Effector CD4-positive, alpha-beta T cell (primary cell): ENCODE measurements at places on chromosomes 2 and 18.
A peak's percentile ranks its signal among the peaks of the same experiment; 100 is the strongest.

DNA sequence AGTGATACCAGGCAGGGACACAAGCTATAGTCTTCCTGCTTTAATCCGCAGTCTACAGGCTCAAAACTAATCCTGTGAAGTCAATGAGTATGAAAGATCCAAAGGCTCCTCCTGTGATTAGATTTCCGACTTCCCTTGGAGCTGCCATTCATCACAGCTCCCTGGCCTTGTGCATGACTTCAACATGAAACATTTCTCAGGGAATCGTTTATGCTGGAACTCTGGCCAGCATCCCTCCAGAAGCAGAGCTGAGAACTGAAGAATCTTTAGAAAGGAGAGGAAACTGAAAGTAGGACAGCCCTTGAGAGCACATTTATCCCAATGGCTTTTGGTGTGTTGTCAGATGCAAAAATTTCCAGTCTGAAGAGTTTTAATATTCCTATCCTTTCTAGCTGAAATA, 84.3 kb upstream of the SESTD1 start:
- DNase-seq = no peak

GRCh38 chr2:20021405-20022009, 9.0 kb upstream of the MATN3 start:
- no peak for DNase-seq

DNA sequence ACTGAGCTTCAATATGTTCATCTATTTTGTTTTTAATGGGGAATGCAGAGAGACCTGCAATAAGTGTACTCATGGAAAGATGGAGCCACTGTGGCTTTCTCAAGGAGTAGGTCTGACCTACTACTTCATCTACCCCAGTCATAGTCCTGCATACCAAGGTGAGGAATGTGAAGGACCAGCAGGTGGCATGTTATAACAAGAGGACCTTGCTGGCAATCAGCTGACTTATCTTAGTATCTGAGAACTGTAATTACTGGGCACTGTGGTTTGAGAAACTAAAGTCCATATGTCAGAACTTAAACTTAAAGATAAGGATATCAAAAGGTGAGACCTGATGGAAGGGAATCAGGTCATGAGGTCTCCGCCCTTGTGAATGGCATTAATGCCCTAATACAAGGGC, 1104.2 kb downstream of the BCL11A start:
- DNase-seq = no peak

GRCh38 chr2:77629539-77629938, 107.4 kb upstream of the LRRTM4 start:
- no peak for DNase-seq

- no peak for DNase-seq
Observed at GRCh38 chr2:134362740-134363139, 108.9 kb downstream of the MGAT5 start.

DNA sequence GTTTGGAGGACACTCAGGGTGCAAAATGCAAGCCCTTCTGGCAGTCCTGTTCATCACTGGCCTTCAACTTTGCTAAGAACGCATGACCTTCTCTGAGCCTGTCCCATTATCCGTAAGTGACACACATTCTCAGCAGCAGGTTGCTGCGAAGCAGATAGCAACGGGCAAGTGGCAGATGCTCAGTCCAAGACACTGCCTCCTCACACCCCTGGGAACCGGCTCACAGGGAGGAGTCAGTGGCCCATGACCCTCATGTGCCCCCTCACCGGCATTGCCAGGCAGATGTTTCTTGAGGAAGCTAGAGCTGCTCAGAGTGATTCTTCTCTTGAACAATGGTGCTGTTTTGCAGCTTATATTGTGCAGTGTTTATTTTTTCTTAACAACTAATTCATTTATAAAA, 737.2 kb upstream of the HS6ST1 start:
- DNase-seq = no peak

GRCh38 chr2:189628817-189629530, 32.3 kb upstream of the ASNSD1 start:
- DNase-seq = no peak

- DNase-seq = no peak
Observed at GRCh38 chr2:236239276-236240065, 24.7 kb downstream of the ASB18 start.

GRCh38 chr2:39871291-39871761, 92.3 kb upstream of the THUMPD2 start:
- DNase-seq = no peak

DNA sequence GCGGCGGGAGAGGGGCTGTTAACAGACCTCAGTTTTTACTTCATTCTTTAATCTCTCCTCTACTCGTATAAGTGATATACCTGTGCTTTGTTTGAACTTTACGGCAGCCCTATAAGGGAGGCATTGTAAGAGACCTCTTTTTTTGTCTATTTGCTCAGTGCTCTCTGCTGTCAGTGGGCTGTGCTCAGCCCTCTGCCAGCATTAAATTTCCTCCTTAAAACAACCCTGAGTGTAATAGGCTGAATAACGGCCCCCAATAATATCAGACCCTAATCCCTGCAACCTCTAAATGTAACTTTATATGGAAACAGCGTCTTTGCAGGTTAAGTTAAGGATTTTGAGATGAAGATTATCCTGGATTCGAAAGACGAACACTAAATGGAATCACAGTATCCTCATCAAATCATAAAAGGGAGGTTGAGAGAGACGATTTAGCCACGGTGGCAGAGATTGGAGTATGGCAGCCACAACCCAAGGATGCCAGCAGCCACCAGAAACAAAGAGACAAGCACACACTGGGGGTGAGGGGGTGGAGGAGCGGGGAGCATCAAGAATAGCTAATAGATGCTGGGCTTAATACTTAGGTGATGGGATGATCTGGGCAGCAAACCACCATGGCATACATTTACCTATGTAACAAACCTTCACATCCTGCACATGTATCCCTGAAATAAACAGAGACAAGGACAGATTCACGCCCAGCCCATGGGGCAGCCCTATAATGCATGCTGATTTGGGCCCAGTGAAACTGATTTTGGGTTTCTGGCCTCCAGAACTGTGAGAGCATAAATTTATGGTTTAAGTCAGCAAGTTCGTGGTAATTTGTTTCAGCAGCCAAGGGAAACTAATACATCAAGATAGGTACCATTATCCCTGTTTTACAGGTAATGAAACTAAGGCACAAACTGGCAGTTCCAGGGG, 894 bp upstream of the FARSB start:
- no peak for DNase-seq

- no peak for DNase-seq
Observed at GRCh38 chr2:48380208-48380607, 149.7 kb upstream of the STON1 start.

- DNase-seq = no peak
Observed at GRCh38 chr2:152162141-152162540, 13.4 kb downstream of the STAM2 start.

GRCh38 chr2:176018708-176019107, 16.6 kb upstream of the LNPK start:
- no peak for DNase-seq

DNA sequence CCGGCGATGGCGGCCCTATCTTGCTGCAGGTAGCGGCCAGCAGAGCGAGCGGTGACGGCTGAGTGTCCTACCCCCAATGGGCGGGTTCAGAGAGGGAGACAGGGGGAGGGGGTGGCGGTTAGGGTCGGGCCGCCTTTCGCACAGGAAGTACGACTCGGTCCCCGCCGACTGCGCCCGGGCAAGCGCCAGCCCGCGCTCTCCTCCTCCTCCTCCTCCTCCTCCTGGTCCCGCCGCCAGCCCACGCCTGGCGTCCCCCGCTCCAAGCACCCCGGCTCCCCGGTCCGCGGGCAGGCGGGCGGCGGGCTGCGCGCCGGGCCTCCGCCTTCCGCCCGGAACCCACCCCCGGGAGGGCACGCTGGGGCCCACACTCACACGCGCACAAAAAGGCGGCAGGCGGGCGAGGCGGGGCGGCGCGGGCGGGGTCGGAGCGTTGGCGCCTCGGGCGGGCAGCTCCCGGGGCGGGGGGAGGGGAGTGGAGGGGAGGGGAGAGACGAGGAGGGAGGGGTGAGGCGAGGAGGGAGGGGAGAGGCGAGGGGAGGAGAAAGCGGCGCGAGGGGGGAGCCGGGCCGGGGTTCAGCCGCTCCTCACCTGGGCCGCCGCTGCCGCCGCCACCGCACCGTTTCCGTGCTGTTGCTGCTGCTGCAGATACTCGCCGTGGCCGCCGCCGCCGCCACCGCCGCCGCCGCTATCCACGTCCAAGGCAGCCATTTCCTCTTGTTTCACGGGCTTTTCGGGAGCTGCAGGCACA, 1.2 kb downstream of the SP3 start:
- DNase-seq = peak; percentile 88

GRCh38 chr18:56639104-56639381, 651 bp upstream of the TXNL1 start:
- no peak for DNase-seq

DNA sequence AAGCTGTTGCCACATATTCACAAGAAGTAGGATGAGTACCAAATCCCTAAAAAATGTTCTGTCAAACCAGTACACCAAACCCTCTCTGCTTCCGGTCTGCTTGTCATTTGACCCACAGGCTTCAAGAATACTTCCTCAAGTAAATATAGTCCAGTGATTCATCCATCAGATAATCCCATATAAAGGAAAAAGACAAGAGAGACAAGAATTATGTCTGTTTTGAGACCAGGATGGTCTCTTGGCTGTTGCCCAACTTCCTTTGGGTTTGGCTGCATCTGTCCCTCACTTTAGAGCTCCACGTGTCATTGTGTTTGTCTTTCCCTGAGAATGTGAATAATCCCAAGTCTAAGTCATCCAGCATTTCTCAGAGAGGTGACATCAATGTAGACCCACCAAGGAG, 91.5 kb upstream of the NRP2 start:
- DNase-seq = no peak

DNA sequence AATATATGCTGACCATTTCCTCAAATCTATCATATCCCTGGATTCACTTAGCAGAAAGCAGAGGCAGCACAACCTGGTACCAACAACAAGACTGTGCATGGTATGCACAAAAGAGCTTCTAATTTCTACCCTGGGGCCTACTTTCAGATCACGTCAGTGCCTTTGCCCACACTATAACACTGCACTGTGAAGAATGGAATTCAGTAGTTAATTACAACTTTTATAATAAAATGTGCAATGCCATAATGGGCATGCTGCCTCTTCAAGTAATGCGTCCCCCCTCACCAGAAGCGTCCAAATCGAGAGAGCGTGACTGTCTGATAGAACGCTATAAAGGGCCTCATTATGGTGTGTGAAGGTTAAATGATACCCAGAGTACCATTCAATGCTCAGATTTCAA, 328.1 kb upstream of the PKDCC start:
- no peak for DNase-seq

DNA sequence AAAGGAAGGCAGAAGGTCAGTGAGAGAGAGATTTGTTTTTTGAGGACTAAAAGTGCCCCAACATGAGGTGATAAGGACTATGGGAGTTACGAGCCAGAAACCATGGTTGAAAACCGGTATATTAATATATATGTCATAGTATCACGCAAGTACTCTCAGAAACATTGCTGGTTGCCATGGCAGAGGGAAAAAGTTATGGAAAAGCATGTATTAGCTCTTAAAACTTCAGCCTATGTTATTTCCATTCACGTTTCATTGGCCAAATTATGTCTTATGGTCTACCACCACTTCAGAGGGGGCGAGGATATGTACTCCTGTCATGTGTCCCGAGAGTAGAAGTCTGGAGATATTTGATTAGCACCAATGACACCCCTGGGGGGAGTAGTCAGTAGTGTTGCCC, 125.9 kb downstream of the LTBP1 start:
- DNase-seq = no peak

- DNase-seq = no peak
Observed at GRCh38 chr2:238397356-238397755, 29.4 kb upstream of the ASB1 start.

- DNase-seq = no peak
Observed at GRCh38 chr2:109453371-109453995, 160.3 kb downstream of the SEPTIN10 start.

GRCh38 chr18:36469461-36469860, 171.9 kb downstream of the FHOD3 start:
- DNase-seq = no peak

- DNase-seq = no peak
Observed at GRCh38 chr18:62634458-62634857, 80.9 kb upstream of the PHLPP1 start.

DNA sequence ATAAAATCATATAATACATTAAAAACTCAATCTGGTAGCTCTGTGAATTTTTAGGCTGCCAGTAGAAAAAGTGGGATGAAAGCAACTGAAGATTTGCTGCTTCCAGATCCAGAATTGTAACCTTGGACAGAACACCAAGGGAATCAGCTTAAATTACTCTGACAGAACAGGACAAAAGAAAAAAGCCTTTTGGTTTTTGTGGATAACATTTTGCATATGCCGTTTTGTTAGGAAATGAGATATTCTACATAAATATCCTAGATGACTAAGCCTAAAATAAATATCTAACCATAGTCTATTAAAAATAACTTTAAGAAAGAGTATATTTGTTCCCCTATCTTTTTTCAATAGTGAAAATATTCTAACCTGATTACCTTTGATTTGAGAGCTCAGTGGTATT, 148.7 kb upstream of the DOCK10 start:
- no peak for DNase-seq

DNA sequence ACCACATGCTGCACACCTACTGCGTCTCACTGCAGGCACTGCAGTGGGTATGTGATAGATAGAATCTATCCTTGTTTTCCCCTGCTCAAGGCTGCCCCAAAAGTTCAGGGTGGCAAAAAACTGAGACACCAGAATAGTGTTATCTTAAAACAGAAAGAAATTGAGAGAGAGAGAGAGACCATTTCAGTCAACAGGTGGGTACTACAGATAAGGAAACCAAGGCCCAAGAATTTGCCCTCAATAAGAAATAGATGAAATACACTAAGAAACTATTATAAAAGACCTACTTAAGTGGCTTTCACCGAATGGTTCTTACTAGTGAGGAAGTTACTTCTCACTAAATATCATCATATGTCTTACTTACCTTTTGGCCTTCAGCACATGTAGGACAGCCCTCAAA, 27.9 kb downstream of the EPG5 start:
- DNase-seq = no peak

DNA sequence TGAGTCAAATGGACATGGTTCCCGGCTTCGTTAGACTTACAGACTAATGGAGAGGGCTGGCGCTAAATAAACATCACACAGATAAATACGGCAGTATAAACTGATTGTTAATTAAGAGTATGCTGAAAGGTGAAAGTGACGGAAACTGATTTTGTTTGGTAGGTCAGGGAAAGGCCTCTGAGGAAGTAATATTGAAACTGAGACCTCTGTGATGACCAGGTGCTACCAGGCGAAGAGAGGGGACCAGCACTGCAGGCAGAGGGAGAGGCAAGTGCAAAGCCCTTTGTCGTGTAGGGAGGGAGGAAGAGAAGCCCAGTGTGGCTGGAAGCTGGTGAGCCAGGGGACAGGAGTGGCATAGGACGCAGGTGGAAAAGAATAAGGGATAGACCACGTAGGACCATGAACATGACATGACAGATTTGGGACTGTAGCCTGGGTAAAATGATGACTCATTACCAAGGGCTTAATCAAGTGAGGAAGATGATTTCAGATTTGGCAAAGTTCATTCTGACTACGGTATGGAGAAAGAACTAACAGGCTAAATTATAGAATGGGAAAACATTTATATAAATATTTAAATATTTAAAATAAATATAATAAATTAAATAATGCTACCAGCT, 433.1 kb downstream of the NCKAP5 start:
- no peak for DNase-seq

- DNase-seq = no peak
Observed at GRCh38 chr2:216485237-216485636, 13.4 kb upstream of the RPL37A start.
